ENCODE measurements at places on chromosomes 7 and 10.
A peak's percentile ranks its signal among the peaks of the same experiment; 100 is the strongest.

DNA sequence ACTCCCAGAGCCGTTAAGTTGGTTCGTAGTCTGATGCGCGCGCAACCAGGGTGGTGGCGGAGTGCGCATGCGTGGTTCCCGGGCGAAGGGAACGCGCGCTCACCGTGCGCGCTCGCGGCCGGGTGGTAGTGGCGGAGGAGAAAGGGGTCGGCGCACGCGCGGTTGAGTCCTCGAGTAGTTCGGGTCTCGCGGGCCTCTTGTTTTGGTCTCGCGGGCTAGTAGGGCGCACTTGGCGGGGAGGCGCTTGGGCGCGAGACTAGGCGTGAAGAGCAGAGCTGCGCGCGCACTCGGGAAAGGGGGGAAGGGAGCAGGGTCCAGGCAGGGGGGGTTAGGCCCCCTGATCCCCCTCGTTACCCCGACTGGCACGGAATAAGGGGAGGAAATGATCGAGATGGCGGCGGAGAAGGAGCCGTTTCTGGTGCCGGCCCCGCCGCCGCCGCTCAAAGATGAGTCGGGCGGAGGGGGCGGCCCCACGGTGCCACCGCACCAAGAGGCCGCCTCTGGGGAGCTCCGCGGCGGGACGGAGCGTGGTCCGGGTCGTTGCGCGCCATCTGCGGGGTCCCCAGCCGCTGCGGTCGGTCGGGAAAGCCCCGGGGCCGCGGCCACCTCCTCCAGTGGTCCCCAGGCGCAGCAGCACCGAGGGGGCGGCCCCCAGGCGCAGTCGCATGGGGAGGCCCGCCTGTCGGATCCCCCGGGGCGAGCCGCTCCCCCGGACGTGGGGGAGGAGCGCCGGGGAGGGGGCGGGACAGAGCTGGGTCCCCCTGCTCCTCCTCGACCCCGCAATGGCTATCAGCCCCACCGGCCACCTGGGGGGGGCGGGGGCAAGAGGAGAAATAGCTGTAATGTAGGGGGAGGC lies at the start of gene MEPCE:
MEPCE (plus strand) TSS at position 195 of the 856 bp plus-strand sequence; CDS start at position 383, 188 bp downstream.
- peak; percentile 94 for DNase-seq

DNA sequence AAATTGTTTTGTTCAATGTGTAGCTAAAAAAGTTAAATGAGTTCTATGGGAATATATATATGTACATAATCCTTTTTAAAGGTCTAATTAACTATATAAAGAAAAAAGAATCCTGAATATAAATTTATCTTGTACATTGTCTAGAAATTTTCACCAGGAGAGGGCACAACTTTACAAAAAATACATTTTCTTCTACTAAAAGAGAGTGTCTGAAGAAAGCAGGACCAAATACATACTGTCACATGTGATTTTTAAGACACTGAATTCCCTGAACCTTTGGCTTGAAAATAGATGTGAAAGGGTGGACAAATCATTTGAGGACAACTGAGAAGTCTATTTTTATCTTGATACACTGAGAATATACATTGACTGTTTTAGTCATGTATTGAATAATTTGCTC lies 204.3 kb downstream of the DGKB start:
- DNase-seq: no peak

DNA sequence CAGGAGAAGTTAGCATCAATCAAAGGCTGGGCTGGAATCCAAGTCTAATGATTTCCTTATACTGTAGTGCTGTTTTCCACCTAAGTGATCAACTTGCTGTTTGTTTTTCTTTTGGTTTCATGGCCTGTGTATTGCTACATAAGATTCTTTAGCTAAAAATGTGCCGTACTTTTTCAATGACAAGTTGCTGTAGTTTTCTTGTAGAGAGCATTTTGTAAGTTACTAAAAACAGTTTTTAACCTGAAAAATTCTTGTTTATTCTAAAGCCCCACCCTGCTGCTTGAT lies 1.3 kb downstream of the HELLS start:
- DNase-seq: no peak

- no peak for DNase-seq
Observed at GRCh38 chr7:106766551-106766950, 98.5 kb upstream of the PIK3CG start.

DNA sequence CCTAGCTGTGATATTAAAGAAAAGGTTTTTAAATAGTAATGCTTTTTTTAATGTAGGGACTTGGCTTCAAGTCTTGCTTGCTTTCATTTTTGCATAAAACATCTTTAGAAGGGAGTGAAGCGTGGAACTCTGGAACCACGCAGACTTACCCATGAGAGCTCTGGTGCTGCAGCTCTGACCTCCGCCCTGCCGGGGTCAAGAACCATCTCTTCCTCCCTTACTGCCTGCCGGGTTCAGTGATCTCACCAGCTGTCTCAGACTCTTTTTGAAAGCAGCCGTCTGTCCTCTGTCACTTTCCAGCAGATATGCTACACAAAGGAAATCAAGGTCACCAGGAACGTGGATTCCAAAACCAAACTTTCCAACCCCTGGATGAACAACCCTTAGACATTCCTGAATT lies 353.8 kb downstream of the GPR37 start:
- DNase-seq: no peak

- no peak for DNase-seq
Observed at GRCh38 chr10:131233611-131234258, 77.8 kb downstream of the TCERG1L start.

DNA sequence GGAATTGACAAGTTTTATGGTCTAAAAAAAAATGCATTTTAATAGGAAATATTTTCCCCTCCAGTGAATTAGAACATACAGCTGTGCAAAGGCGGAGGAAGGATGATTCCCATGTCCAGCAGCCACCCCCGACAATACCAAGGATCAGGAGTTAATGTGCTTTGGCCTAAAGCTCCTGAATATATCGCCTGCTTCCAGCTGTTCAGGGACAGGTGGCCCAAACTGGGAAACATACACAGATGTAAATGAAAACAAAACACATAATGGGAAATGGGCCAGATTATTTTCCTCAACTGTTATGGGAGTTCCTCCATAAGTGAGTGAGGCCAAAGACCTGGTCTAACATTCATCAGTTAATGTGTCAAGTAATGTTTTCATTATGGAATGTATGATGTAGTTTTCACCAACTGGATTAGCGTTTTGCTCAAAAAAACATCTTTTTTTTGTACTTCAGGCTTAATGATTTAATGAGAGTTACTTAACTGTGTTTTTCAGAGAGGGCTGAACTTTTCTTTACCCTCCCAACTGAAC lies 55.1 kb upstream of the LAMB1 start:
- no peak for DNase-seq

GRCh38 chr7:74479066-74479781 lies 25.5 kb downstream of the GTF2IRD1 start:
- DNase-seq: no peak

- no peak for DNase-seq
Observed at GRCh38 chr10:132457328-132458070, 60.5 kb downstream of the PWWP2B start.

DNA sequence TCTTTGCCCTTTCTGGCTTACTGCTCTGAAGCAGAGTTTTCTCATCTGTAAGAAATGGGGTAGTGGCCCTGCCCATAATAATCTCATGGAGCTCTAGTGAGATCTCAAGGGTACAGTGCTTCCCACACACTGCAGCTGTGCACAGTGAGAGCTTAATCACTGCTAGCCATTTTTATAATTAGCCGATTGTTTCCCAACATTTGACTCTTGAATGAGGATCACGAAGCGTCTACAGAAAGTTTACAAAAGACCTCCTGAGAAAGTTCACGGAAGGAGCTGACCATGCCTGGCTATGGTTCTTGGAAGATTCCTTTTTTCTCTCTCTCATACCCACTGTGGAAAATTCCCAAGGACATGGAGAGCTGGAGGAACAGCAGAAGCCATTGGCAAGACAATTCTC lies 70.4 kb downstream of the FAM171A1 start:
- no peak for DNase-seq

DNA sequence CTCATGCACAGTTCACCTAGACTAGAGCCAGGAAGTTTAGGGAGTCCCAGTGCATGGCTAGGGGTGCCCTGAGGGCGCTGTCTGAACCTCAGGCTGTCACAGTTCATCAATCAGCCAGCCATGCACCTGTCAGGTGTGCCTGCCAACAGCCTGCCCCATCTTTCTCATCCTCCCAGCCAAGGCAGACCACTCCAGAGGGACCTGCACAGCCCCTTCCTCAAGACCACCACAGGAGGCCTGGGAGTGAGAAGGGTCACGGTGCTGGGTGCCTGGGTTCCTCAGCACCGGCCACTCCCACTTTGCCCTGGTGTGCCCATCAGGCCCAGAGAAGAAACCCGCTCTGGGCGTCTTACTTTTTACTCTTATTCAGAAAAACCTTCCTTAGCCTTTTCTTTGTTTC lies 8.4 kb downstream of the ATP6V1F start:
- DNase-seq: no peak

DNA sequence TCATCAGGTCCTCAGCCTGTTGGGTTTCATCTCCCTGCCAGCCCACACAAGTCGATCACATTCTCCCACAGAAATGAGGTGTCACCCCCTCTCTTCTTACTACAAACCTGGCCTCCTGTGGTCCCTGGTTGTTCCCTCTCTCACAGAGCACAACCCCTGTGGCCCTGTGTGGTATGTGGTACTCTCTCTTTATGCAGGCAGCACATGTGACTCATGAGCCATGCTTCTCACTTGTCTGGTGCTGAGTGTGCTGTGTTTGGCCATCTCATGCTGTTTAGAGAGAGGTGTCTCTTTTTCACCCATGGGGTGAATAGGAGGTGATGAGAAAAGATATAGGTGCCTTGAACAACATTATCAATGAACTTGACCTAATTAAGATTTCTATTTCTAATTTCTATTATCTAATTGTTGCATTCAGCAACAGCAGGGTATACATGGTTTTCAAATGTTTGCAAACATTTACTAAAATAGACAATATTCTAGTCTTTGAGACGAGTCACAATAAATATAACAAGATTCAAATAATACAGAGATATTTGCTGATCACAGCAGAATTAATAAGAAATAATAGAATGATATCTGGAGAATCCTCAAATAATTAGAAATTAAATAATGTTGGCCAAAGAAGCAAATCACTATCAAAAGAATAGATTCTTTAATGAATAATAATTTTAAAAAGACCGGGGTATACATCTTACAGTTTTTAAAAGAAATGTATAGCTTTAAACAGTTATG lies 633.8 kb upstream of the IGFBP3 start:
- DNase-seq: no peak

- peak; percentile 66 for DNase-seq
Observed at GRCh38 chr10:132143162-132143561, 43.6 kb upstream of the DPYSL4 start.

DNA sequence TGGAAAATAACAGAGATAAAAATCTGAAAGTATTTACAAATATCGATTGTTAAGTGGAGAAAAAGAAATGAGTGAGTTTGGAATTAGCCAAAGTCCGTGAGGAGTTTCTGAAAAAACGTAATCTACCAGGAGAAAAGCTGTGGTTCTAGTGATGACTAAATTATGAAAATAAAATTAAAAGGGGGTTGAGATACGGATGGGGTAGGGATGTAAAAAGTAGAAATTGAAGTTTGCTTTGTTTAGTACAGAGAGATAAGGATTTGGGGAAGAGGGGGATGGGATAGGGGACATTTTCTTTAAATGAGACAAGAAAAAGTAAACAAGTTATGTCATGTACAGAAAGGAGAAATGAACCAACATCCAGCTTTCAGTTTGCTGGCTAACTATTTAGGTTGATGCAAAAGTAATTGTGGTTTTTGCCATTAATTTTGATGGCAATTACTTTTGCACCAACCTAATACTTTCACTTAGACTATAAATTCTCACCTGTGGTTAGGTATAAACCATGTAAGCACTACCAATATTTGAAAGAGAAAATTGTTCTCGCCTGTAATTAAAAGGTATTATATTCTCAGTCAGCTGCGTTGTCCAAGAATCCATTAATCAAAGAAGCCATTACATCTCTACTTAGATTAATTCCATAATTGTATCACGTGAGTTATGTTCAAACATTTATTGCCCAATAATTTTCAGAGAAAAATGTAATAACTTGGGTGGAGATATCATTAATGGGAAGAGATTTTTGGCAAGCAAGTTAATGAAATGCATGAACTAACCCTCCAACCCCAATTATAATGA lies 143.0 kb upstream of the NRP1 start:
- DNase-seq: no peak

- DNase-seq: no peak
Observed at GRCh38 chr10:80530816-80531215, 6.9 kb upstream of the SH2D4B start.

GRCh38 chr10:79019441-79020014 lies 49.2 kb upstream of the ZMIZ1 start:
- no peak for DNase-seq

DNA sequence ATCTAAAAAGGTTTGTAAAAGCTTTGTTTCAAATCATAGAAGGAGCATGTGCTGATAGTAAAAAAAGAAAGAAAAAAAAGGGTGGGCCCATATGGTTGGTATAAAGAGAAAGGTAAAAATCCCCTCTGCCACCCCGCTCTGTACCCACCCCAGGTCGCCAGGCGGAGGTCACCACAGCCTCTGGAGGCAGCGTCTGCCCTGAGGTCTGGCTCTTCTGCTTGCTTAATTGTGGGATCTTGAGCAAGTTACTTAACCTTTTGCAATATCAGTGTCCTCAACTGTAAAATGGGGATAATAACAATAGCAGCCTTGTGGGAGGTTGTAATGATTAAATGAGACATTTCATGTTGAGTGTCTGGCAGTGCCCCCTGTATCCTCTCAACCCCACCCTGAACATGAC lies 10.7 kb upstream of the PCBD1 start:
- DNase-seq: no peak

- no peak for DNase-seq
Observed at GRCh38 chr7:147803606-147804005, 787.0 kb upstream of the C7orf33 start.

DNA sequence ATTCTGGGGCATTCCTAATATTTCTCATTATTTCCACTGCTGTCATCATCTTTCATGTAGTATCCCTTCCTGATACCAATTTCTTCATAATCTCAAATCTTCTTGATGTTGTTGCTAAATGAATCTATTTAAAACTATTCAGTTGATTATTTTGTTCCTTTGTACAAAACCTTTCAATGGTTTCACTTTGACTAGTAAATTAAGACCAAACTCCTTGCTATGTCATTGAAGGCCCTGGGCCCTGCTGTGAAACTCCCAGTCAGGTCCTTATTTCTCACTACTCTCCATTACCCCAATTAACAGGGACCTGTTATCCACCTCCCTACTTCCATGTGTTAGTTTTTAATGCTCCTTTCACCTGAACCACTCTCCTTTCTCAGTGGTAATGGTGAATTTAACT lies 97.0 kb downstream of the CTTNBP2 start:
- no peak for DNase-seq

DNA sequence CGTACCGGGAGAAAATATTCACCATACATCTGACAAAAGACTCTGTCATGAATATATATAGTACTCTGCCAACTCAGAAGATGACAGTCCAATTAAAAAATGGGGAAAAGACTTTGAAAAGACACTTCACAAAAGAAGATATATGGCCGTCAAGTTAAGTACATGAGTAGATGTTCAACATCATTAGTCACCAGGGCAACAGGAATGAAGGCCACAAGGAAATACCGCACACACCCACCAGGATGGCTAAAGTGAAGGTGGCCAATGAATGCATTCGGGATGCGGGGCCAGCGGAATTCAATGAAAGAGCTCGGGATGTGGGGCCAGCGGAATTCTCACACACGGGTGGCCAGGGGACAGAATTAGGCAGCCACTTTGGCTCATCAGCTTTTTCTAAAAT lies 42.2 kb downstream of the MAD1L1 start:
- DNase-seq: no peak
